SJCRH30 (cell line): ENCODE measurements at places on chromosomes 5 and 9.

GRCh38 chr5:66365981-66366380 is 221.9 kb downstream of the SREK1 start:
- no peak for DNase-seq

- DNase-seq: no peak
These were observed 61.6 kb downstream of the C9orf152 start for GRCh38 chr9:110146373-110146772.

- DNase-seq: peak; percentile 40
These were observed 1.2 kb downstream of the OTULINL start for GRCh38 chr5:14582797-14583137.

GRCh38 chr5:174358276-174358675 is 312.8 kb downstream of the NSG2 start:
- DNase-seq: no peak

DNA sequence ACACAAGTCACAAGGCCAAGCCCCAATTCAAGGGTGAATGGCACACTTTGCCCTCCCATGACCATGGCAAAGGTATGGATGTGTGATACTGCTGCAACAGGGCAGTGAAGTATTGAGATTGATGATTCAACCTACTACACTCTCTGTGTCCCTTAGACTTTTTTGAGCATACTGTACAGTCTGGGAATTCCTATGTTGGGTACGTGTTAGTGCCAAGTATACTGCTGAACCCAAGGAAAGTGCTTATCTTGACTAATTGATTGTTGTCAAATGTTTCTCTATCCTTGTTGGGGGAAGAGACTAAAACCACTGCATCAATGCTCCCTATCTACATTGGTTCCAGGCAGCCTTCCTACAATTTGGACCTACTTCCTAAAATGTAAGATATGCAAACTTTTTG is 93.7 kb downstream of the NDFIP1 start:
- no peak for DNase-seq

DNA sequence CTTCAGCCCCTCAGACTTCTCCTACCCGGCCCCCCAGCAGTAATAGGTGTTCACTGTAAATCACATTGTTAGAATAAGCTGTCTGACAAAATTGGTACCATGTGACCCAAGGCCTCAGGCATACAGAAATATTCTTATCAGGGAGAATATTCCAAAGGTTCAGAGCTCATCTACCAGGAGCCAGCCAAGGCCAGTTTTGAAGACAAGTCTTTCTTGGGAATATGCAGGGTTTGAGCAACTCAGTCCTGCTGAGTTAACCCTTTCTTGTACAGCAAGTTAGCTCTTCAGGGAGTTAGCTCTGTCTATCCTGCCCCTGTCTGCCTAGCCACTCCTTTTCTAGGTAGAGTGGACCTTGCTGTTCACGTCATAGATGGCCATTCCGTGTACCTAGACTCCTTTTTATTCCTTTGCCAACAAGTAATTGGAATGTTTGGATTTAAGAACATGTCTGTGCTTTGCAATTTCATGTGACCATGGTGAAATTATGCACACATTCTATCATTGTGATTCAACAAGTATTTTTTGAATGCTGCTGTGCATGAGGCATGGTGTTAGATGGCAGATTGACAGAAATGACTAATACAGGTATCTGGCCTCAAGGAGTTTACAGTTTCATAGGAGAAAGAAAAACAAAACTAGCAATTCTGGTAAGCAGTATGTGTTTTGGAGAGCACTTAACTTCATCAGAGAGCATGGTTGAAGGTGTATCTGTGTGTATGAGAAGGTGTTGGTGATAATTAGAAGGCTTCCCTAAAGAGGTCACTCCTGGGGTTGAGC is 22.6 kb downstream of the TGFBR1 start:
- no peak for DNase-seq

DNA sequence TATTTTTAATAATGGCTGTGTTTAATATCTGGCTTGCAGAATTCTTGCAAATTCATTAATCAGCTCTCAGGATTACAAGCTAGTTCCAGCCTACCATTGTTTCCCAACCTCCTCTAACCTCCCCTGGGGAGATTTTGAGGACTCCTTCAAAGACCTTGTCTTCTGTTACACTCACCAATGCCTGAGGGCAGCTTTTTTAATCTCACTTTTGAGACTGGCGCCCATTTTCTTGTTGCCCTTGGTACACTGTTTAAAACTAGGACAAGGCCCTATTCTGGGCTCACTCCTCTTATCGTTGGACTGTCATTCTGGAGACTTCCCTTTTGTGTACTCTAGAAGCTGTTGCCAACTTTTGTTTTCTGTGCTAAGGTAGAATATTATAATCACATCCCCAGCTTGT is 13.6 kb upstream of the EQTN start:
- DNase-seq: no peak

DNA sequence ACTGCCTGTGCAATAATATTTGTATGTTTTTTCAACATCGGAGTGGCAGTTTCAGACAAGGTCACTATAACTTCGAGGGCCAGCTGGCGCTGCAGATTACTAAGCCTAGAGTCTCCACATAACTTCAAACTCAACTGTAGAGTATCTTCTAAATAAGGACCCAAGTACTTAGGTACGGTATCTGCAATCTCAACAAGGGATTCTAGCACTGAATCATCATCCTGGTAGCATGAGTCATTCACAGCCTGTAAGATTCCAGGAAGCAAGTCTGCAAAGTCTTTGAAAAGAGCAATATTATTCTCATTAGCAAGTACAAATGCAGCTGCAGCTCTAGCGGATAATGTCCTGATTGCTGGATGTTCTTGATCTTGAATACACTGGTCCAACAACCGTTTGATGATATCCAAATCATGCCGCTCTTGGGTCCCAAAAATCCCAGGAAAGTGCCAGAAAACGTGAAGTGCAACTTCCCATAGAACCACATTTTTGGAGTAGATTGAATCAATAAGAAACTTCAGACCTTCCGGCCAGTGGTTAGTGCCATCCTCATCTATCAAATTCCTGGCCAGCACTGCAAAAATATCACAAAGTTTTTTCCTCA is 654 bp downstream of the RANBP6 start:
- no peak for DNase-seq

DNA sequence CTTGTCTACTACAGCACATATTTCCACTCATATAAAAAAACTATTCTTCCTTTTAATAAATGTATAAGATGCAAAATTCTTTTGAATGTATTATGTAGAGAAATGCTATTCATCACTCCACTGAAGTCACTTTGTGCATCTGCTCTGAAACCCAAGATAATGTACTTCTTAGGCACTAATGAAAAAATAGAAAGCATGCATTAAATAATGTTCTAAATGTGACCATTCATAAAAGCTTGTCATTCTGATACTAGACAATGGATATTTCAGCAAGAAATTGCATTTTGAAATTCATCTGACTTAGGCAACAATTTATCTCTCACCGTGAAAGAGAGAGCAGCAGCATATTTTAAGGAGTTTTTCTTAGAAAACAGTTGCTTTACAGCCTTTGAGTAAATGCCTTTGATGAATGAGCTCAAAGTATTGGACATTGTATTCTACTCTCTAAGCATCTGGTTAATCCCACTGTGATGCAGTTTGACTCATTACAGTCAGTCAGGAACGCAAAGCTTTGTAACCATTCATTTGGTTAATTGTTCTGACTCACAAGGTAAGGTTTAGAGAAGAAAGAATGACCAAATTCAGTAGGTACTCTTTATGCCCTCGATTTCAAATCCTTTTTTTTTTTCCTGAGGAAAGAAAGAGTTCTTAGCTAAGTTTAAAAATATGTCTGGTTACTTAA is 2233.8 kb upstream of the C9orf72 start:
- DNase-seq: no peak

DNA sequence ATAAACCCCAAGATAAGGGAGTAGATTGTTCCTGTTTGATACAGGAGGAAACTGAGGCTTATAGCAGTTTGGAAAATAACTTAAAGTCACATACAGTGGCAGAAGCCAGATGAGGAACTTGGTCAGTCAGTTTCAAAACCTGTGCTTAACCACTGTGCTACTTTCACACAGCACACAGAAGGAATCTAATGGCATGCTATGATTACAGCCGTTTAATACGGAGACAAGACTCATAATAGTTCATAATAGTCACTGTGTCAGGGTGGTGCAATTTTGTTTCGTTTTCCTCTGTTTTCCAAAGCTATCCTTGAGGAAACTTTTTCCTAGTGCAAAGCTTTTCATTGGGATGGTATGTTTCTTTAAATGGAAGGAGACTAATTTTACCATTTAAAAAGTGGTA is 112.3 kb downstream of the GCNT1 start:
- DNase-seq: no peak

DNA sequence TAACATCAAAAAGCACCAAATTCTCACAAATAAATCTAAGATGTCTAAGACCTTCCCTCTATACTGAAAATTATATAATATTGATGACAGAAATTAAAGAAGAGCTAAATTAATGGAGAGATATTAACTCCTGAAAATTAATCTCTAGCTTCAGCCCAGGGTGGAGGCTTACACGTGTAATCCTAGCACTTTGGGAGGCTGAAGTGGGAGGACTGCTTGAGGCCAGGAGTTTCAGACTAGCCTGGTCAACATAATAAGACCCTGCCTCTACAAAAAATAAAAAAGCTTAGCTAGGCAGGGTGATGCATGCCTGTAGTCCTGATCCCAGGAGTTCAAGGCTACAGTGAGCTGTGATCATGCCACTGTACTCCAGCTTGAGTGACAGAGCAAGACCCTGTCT is 39.6 kb upstream of the ANKRD34B start:
- no peak for DNase-seq

GRCh38 chr5:79576606-79577289 is 35.5 kb upstream of the TENT2 start:
- DNase-seq: no peak

GRCh38 chr5:173014671-173015070 is 31.1 kb downstream of the ATP6V0E1 start:
- DNase-seq: no peak

- DNase-seq: no peak
These were observed 7.1 kb upstream of the IFNA6 start for GRCh38 chr9:21357479-21358460.

DNA sequence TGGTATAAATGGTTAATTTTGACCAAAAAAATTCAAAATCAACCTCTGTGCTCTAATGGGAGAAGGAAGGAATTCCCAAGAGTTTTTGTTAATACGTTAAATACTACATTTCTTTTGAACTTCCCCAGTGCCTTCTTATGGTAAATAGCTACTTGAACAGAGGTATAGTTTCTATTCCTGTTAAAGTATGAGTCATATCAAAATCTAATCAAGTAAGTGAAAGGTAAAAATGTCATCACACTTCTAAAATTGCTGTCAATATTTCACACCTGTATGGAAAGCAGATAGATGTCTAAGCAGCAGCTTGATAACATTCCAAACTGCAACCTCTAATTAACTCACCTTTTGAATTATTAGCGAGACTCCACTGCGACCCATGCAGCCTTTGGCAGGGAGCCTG is 214.1 kb upstream of the MEF2C start:
- no peak for DNase-seq

- no peak for DNase-seq
These were observed 137.9 kb upstream of the PPP1R26 start for GRCh38 chr9:135341612-135342169.

DNA sequence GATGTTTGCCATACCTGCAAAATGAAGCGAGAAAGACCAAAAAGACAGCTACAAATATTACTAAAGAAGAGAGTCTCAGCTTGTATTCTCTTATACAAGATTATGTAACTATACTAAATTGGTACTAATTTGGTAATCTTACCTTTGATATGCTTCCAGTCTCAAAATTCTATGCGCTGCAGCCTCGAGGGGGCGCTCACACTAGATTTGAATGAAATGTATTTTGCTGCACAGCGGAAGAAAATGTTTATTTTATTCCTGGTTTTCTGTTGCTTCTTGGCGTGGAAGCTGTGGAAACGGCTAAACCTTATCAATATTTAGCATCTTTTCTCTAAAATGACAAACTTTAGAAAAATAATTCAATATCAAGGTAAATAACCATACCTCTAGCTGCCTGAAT is 267.0 kb upstream of the NUDT12 start:
- DNase-seq: no peak

- DNase-seq: no peak
These were observed 55.1 kb upstream of the LVRN start for GRCh38 chr5:115907177-115907576.

DNA sequence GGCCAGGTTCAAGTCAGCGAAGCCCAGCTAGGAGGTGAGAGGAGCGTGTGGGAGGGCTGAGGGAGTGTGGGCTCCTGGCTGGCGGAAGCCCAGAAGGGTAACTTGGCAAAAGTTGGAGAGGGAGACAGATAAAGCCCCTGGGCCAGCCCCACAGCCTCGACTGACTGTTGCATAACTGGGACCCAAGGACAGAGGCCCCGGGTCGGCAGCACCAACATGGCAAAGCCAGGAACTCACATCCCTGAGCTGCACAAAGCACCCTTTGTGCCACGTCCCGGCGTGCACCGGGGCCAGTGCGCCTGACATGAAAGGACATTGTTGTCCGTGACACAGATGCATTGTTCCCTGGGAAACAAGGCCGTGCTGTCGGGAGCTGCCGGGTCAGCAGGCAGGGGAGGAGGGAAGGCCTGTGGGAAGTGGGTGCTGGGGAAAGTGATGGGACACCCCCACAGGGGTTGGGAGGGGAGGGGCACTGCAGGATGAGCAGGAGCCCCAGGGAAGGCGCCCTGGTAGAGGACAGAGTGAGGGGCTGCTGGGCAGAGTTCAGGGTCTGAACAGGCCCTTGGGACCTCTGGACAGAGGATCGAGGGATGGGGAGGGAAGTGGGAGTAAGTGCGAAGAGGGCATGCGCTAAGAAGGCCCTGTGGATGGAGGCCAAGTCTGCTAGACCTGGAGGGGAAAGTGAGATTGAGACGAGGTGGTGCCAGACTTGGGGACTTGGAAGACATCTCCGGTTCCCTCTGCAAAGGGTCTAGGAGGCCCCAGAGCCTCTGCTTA is 13.0 kb upstream of the DPM2 start:
- DNase-seq: peak; percentile 77

GRCh38 chr5:174166231-174167079 is 120.9 kb downstream of the NSG2 start:
- no peak for DNase-seq

- DNase-seq: no peak
These were observed 7.6 kb upstream of the TTLL11 start for GRCh38 chr9:122100756-122101155.

- DNase-seq: no peak
These were observed 474.7 kb downstream of the DIRAS2 start for GRCh38 chr9:90167914-90168313.

DNA sequence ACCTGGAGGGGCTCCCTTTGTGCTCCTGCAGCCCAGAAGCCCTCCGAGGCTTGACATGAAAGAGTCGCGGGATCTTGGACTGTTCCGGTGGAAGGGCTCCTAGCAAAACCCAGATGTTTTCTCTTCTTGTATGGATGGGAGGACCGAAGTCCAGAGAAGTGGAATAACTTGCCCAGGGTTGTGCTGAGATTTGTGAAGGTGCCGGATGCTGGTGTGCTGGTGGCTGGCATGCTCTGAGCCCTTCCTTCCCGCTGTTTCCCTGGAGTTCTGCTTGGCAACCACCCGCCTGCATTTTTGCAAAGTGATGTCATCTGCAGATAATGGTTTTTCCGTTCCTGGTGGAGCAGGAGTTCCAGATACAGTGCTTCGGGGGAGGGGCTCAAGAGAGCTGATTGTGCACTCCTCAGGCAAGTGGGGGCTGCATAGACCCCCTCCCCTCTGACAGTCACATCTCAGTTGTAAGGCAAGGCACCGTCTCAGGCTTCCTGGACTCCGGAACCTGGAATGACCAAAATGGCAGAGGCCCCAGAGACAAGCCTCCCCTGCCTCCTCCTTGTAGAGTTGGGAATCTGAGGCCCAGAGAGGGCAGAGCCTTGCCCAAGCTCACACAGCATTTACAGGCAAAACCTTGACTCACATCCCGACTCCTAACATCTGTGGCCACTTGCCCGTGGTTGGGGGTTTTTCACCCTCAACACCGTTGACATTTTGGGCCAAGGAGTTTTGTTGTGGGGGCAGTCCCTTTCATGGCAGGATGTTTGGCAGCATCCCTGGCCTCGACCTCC is 157.0 kb downstream of the RGS3 start:
- peak; percentile 90 for DNase-seq
